ENCODE measurements at places on chromosomes 6 and 20.

GRCh38 chr20:37898233-37899104, 4.5 kb upstream of the VSTM2L start:
- no peak for DNase-seq

DNA sequence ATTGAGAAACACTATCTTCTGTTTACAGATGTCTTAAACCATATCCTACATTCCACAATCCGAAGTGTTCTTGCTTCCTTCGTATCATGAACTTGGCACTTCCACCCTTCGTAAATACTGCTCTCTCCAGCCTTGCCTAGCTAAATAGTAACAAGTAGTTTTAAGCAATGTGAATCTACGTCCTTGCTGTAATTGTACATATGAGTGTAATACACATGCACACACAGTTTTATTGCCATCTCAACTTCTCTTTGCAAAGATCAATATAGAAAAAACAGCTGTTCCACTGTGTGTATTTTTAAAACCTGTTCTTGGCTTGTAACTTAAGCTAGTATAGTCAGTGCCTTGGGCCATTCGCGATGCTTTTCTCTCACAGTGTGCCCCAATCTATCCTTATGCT, 1524.7 kb downstream of the GRIK2 start:
- DNase-seq, result no peak

- DNase-seq, result no peak
Measured at GRCh38 chr6:80488190-80488589, 381.7 kb downstream of the BCKDHB start.

DNA sequence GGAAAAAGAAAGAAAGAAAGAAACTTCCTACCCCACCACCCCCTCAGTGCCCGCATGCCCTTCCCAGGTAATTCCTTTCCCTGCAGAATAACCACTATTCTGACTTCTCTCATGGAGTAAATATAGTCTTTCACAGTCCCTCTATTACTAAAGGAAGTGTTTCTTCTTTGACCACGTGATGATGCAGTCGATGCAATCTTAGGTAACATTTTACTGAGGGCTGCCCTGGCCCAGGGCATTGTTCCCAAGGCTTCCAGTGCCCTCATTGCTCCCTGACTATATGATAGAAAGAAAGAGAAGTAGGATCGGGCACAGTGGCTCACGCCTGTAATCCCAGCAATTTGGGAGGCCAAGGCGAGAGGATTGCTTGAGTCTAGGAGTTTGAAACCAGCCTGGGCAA, 29.1 kb downstream of the ARHGAP40 start:
- DNase-seq, result peak; percentile 10

Measured in HCT116 (cell line).